ENCODE measurements at places on chromosomes 7 and 10.

DNA sequence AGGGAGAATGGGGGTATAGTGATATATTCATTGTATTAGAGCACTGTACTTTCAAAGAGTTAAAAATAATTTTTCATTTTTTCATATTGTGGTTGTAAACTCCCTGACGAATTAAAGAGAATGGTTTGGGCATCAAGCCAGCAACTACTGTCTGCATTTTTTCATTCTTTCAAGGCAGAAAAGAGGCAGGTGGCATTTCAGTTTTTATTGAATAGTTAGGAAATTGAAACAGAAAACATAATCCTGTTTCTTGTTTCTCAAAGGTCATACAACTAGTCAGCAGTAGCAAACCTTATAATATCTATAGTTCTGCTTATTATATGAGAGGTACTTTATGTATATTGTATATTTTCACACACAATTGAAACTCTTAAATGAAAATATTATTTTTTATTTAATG lies 303.9 kb upstream of the KCND2 start:
- no peak for DNase-seq

GRCh38 chr10:89663144-89663543 lies 18.1 kb upstream of the PANK1 start:
- DNase-seq, result no peak

DNA sequence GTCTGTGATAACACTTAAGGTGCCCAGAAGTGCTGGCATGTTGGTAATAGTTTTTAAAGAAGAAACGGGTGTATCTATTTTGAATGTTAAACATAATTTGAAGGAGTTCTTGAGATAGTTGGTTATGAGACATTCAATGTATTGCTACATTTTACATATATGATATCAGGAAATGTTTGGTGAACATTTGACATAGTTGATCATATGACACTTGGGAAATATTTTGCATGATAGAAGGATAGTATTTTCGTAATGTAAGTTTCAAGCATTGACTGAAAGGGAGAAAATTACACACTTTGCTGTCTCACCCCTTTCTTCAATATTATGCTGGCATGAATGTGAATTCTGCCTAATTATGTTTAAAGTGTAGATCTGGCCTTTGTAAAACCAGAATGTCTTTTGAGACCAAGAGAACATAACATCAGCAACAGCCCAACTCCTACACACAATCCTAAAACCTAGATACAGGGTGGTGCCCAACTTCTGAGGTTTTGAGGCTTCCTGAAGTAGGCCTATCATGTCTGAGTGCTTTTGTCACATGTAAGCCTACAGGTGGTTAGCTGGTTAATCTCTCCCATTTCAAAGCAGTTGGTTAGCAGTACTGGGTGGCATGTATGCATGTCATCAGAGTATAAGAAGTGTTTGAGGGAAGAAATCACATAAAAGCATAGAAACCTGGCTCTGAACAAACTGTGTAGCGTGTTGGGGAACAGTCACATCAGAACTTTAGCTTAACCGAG lies 2.1 kb downstream of the ADD3 start:
- DNase-seq, result no peak

DNA sequence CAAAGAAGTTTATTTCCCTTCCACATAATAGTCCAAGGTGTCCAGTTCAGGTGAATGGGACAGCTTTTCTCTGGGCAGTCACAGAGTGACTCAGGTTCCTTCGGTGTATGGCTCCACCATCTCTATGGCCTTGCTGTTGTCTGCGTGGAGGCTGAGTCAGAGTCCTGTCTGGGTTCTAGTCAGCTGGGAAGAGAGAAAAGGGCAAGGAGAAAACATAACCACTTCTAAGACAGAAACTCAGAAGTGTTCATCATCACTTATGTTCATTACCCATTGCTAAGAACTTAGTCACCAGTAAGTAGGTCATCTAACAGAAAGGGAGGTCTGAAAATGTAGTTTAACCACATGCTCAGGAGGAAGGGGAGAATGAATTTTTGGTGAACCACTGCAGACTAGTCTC lies 32.4 kb upstream of the CCDC7 start:
- DNase-seq, result peak; percentile 86

GRCh38 chr10:111390813-111391563 lies 314.2 kb downstream of the ADRA2A start:
- no peak for DNase-seq

GRCh38 chr10:67804395-67804678 lies 33.7 kb downstream of the DNAJC12 start:
- DNase-seq, result no peak

- DNase-seq, result no peak
Observed at GRCh38 chr7:40477094-40477493, 342.3 kb downstream of the SUGCT start.

DNA sequence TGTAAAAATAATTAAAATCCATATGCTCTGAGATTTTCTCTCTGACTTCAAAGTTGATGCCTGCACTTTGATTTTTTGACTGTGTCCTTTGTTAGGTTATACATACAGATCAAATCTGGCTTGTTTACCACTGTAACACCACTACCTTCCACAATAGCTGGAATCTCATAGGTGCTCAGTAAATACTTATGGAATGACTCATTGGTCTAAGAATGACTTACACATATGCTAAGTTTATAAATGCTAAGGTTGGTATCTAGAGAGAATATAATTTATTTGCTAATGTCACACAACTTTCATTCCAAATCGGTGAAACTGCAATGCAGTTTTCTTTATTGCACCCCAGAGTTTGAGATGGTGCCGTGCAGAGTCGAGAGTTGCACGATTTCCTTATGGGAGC lies 578.5 kb downstream of the SH2D4B start:
- no peak for DNase-seq

GRCh38 chr7:1809070-1809469 lies 139.0 kb downstream of the ELFN1 start:
- no peak for DNase-seq

GRCh38 chr10:101224910-101225823 lies 4.1 kb downstream of the LBX1 start:
- DNase-seq, result no peak

DNA sequence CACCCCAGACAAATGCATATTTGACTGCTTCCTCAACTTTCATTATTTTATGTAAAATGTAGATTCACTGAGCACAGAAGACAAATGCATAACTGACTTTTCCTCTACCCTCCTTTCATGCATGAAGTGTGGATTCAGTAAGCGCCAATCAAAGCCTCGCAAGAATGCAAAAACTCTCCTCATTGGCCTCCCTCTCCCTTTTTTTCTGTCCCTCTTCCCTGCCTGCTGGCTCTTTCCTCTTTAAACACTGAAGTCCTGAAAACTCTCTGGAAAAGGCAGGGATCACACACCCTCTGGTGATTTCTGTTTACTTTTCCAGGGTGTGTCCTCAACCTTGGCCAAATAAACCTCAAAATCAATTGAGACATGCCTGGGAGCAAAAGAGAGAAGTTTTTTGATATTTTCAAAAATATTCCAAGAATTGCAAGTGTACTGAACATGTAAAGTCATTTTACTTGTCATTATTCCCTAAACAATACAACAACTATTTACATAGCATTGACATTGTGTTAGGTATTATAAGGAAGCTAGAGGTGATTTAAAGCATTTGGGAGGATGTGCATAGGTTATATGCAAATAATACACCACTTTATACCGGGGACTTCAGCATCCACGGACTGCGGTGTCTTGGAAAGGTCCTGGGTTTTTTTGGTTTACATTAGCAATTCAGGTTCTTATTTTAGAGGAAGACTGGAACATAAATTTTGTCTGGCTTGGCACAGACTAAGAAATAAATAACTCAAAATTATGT lies 71.4 kb downstream of the SEC61G start:
- DNase-seq, result no peak

GRCh38 chr10:49023071-49023470 lies 83.4 kb upstream of the LRRC18 start:
- no peak for DNase-seq

GRCh38 chr10:38054361-38054797 lies 39.8 kb upstream of the ZNF37A start:
- peak; percentile 79 for DNase-seq

- DNase-seq, result no peak
Observed at GRCh38 chr10:80964955-80965614, 427.4 kb downstream of the SH2D4B start.

DNA sequence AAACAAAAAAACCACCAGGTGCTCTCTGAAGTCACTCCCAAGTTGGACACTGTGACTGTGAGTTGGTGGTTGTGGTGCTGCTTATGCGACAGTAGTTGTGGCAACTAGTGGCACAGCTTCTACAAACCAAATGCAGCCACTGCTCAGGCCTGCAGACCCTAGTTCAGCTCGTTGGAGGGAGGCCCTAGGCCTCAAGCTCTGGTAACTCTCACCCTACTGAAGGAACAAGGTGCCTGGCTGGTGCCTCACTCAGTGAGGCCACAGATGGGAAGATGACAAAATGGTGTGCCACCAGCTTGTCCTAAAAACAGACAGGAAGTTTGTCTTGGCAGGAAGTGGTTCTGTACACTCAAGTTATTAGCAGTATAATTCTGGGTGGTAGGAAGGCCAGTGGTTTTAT lies 45.3 kb upstream of the RAPGEF5 start:
- DNase-seq, result no peak

DNA sequence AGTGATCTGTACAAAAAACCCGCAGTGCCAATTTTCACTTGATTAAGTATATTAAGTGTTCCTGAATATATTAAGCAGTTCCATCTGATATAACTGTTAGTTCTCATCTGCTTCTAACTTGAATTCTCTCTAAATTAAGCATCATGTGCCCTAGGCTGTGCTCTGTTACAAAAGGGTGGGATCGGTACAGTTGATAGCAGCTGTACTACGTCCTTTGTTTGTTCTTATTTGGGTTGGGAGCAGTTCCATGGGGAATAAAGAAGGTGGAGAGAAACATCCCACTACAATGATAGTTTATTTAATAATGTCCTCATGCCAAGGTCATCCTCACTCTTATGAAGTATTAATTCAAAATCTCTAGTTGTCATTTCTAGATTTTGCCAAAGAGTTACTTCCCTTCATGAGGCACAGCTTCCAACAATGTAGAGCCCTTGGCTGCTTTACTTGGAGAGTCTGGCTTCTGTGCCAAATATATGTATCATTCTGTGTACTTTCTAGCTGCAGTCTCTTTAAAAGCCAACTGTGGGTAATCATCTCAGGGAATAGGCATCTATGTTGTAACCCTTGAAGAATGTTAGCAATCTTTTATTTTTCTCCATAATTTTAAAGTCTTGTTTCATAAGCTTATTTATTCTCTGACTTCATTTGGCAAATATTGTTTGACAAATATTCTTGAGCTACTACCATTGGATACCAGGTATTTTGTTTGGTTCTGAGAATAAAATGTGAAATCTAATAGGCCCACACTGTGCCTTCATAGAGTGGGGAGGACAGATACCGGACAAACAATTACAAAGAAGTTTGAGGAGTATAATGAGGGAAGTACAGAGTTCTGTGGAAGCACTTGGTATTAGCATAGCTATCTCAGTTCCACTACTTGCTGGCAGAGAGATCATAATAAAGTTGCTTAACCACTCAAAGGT lies 22.4 kb upstream of the AHR start:
- peak; percentile 93 for DNase-seq

DNA sequence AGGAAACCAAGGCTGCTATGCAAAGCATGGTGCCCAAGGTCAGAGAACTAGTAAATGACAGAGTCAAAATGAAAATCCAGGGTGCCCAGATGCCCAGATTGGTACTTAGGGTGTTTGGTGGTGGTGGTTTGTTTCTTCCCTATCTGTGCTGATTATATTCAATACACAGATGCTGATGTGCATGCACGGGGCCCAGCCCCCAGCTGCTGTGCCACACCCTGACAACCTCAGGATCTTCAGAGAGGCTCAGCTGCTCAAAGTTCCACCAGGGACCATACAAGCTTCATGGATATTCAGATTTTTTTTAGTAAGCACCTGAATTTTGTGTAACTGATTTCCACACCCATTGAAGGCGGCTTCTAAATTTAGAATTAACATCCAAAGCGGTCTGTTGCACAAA lies 75.6 kb downstream of the KCNMA1 start:
- DNase-seq, result no peak

GRCh38 chr7:143960813-143961610 lies 6.4 kb downstream of the OR2F1 start:
- no peak for DNase-seq

- DNase-seq, result no peak
Observed at GRCh38 chr7:67267914-67268313, 271.3 kb downstream of the TYW1 start.

DNA sequence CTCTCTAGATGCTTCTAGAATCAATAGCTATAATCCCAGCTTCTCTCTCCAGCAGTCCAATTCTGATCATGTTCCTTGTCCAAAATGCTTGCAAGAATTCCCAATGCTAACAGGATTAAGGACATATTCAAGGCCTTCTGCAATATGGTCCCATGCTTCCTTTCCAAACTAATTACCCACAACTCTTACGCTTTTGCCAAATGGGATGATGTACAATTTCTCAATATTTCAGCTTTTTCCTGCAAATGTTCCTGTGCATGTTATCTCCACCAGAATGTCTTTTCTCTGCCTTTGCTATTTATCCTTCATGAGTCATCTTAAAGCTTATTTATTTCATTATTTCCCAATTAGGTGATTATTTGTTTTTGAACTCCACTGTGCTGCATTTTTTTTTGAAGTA lies 556.4 kb downstream of the SORCS1 start:
- DNase-seq, result no peak

- no peak for DNase-seq
Observed at GRCh38 chr7:157693521-157694375, 356.9 kb downstream of the DNAJB6 start.

DNA sequence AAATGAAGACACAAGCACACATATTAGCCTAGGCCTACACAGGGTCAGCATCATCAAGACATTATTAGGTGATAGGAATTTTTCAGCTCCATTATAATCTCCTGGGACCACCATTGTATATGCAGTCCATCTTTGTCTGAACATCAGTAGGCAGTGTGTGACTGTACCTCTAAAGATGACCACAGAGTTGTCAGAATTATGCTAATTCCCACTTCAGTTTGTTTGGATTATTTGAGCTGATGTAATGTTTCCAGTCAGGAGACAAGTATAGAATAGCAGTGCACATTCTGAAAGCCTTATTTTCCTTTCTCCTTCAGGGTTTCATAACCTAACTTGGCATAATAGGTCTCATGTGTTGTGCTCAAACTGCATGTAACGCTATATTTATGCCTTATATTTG lies 306.4 kb downstream of the NXPH1 start:
- no peak for DNase-seq

DNA sequence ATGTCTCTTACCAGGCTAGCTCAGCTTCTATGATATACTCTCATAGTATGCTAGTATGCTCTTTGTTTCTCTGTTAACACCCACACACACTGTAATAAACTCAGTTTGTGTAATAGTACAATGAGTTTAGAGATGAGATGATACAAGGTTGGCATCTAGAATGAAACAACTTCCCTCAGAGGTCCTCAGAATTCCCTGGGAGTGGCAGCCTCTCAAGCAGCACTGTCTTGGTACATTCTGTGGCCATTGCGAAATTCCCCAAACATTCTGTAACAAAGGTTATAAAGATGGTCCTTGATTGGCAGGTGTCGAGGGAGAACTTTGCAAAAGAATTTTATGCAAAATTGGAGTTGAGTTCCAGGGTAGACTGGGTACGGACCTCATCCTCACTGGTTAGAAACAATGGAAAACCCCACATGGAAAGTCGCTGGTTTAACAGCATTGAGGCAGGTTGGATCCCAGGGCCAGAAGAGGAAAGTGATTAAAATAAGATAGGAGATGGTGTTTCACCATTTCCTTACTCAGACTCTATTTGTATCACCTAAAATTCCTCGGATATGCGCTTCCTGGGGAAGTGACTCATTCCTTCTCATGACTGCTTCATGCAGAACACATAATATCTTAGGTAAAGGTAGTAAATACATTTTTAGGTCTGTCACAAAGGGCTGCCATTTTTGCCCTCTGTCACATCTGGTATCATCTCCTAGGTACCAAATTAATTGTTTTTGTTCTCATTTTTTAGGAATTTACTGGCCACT lies 657.8 kb downstream of the SORCS1 start:
- DNase-seq, result peak; percentile 13

- DNase-seq, result no peak
Observed at GRCh38 chr10:5091196-5091595, 3.0 kb upstream of the AKR1C3 start.
